ENCODE measurements at places on chromosomes 4 and X. TPM values are rescaled to one million over a fixed set of nuclear protein-coding genes. Genes with fewer than 3 reads are reported as not detected.
A peak's percentile ranks its signal among the peaks of the same experiment; 100 is the strongest.

DNA sequence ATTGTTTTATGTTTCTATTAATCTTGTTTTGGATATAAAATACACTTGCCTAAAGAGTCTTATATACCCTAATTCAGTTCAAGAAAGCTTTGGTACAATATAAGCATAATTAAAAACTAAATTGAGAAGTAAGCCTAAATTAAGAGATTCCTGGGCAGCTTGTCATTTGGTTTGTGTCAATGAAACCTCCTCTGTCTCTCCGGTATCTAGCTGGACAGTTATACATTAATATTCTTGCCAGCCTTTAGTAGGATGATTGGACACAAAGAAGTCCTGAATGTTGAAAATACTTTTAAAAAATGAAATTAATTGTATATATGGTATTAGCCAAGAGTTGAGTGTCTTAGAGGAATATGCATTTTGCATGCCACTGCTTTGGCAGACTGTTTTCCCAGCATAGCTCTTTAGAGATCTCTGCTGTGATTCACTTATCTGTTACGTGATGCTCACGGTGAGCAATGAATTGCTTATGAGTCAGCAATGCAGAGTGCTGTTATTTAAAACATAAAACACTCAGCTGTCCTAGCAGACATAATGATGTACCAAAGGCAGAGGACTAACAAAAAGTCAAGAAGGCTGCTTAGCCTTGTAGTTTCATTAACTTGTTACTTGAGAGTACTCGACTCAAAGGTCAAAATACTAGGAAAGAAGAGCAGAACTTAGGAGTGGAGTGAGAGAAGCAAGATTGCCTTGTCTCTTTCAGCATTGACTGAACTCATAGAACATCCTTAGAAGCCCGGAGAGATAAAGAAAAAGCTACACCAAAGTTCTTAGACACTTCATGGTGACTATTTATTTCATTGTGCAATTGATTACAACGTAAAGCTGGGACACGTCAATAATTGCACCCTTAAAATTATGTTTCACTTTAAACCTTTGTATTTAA is 1296.1 kb upstream of the PCDH7 start:
- DNase-seq, result no peak

DNA sequence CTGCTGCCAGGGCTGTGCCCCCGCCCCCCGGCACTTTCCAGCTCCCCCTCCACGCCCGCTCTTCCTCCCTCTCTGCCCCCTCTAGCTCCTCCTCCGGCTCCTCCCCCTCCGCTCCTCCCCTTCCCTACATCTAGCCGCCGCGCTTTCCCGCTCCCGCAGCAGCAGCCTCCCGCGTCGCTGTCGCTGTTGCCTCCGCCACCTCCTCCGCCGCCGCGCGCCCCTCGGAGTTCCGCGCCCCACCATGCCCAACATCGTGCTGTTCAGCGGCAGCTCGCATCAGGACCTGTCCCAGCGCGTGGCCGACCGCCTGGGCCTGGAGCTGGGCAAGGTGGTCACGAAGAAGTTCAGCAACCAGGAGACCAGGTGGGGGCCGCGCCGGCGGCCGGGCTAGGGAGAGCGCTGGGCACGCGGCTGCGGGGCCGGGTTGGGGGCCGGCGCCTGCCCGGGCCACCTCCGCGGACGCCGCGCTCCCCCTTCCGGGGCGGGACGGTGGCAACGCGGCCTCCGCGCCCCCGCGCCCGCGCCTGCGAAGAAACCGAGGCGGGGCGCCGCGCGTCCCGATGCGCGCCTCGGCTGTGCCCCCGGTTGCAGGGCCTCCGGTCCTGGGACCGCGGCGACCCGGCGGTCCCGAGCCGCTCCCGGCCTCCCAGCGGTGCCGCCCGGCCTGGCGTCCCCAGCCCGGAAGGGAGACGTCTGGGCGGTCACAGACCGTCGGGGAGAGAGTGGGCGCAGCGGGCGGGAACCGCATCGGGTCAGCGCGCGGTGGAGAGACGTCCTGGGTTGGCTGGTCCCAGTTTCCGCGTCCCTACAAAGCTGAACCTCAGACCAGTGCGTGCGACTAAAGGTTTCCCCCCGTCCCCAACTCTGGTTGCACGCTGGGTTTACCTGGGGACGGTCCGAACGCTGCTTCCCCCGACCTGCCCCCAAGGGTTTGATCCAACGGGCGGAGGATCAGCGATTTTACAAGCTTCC is at the start of gene PRPS2:
Gene PRPS2 (plus strand): TSS at position 156 of the 972 bp plus-strand sequence. CDS start 86 bp downstream, at position 242.
- peak; percentile 58 for DNase-seq

DNA sequence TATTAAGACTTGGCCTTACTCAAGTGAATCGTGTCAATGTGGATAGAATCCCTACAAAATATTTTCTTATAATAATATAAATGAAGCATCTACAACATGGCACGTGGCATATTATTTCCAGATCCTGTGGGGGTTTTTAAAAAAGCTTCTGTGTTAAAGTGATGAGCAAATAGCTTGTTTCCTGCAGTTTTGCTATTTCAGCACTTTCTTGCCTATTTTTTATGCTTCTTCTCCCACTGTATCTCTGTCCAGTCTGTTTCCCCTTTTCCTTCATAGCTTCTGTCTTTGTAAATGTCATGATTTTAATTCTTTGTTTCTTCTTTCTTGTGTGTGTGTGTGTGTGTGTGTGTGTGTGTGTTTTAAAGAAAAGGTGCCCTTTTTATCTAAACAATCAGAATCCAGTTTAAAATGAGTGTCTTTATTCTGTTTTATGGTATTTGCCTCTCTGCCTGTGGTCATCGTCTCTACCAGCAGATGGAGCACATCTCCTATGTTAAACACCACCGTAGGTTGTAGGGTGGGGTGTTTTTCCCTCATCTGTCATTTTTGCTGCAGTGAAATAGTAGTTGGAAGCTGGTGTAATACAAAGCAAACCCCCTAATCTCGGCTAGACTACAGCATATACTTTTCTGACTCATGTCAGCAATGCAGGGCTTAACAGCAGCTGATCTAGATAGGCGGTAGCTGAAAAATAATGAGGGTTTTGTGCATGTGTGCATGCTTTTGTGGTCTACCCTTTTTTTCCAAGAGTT is 33.1 kb downstream of the FTHL17 start:
- DNase-seq, result peak; percentile 75

GRCh38 chr4:186188107-186188506 is 3.3 kb upstream of the CYP4V2 start:
- DNase-seq, result no peak

GRCh38 chr4:169158861-169159260 is 111.9 kb downstream of the SH3RF1 start:
- no peak for DNase-seq

Gene GPR119
- not detected for polyA plus RNA-seq

Gene SYP
- 1.3 TPM for polyA plus RNA-seq

GRCh38 chr4:82230306-82230705 is 143.5 kb downstream of the HNRNPD start:
- no peak for DNase-seq

Gene MAP7D2
- polyA plus RNA-seq, result 0.89 TPM

Gene UGT2B11
- not detected for polyA plus RNA-seq

Gene VCX
- not detected for polyA plus RNA-seq

Measured in muscle of back (tissue), 13 donors.